ENCODE measurements at places on chromosomes 12 and 14.

GRCh38 chr14:87008965-87009364 is 984.0 kb downstream of the GALC start:
- no peak for DNase-seq

DNA sequence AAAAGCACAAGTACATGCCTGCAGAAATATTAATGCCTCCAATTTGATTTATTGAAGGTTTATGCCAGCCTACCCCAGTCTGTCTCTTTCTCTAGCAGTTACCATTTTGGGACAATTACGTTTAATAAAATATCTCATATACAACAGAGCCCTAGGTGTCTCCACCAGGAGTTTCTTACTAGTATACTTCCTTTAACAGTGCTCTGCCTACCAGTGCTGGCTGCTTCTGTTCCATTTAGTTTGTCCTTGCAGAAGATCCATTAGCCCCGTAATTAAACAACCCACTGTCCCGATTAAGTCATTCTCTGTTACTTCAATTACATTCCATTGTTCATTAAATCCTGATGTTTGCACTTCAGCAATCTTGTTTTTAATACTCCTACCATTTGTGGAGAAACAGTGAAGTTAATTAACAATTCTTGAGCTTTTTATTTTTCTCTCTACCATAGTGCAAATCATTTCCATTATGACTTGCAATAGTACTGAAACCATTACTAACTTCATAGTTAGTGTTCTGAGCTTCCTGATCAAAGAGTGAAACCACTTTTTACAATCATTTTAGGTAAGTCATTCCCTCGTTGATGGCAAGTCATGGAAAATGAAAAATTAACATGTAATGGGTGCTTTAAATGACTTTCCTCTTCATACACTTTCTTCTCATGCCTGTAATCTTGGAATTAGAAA is 121.1 kb downstream of the PLXNC1 start:
- DNase-seq, result no peak

DNA sequence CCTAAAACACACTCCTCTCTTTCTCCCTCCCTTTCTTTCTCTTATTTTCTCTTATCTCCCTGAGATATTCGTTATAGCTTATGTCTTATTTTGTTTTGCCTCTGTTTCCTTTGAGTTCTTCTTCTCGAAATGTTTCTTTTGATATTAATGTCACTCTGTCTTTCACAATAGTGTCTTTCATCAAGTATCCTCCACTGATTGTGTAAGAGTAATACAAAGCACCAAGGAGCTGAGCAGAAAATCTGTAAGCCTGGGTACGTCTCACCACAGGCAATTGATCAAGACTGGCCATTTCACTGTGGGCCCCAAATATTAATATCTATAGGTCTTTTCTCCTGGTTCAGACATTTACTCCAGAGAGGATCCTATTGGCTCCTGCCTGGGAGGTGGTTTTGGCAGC is 4.8 kb upstream of the LYZ start:
- DNase-seq, result no peak

DNA sequence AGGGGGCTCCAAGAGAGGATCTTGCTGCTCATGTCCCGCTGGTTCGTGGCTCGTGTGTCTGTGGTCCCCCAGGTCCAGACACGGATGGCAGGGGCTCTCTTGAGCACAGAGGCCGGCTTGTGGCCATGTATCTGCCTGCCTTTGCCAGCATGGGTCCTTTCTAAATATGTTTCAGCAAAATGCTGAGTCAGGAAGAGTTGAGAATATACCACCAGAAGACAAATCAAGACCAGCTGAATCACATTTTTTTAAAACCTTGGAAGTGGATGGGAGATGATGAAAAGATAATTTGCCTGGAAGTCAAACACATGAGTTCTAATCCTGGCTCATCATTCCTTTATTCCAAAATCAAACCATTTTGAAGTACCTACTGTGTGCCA is 58.0 kb downstream of the NUAK1 start:
- DNase-seq, result no peak

Measured in memory B cell (primary cell).